ENCODE measurements at places on chromosomes 1 and 21.

GRCh38 chr1:219109424-219110018 is 64.2 kb upstream of the LYPLAL1 start:
- no peak for DNase-seq

DNA sequence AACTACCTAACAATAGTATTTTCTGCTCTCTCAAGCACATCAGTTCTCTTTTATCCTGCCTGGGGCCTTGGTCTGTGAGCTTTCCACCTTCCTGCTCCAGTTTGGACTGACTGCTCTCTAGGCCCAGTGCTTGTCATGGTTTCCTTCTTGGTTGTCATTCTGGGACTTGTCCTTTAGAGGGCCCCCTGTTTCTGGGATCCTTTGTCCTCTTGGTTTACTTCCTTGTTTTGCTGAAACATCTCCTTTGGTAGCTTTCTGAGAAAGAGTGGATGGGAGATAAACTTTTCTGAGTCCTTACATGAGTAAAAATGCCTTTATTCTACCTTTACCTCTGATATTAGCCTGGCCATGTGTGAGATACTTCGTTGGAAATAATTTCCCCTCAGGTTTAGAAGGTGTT is 4.7 kb downstream of the SLC1A7 start:
- no peak for DNase-seq

GRCh38 chr21:46041183-46041582 is 56.7 kb upstream of the COL6A2 start:
- DNase-seq, result no peak

DNA sequence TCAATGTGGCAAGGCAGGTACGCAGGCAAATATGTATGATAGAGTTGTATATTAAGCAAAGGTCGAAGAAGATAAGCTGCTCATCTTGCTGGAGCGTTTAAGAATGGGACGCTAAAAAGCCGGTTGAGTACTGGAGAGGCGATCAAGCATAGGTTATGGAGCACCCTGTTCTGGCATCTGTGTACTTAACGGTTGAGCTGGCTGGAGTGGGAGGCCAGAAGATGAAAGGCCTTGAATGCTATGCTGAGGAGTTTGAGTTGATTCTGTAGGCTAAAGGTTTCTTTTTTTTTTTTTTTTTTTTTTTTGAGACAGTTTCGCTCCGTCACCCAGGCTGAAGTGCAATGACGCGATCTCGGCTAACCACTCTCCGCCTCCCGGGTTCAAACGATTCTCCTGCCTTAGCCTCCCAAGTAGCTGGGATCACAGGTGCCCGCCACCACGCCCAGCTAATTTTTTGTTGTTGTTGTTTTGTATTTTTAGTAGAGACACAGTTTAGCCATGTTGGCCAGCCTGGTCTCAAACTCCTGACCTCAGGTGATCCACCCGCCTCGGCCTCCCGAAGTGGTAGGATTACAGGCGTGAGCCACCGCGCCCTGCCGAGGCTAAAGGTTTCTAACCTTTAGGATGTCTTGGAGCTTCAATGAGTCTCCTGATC is 850 bp upstream of the KHDC4 start:
- no peak for DNase-seq

DNA sequence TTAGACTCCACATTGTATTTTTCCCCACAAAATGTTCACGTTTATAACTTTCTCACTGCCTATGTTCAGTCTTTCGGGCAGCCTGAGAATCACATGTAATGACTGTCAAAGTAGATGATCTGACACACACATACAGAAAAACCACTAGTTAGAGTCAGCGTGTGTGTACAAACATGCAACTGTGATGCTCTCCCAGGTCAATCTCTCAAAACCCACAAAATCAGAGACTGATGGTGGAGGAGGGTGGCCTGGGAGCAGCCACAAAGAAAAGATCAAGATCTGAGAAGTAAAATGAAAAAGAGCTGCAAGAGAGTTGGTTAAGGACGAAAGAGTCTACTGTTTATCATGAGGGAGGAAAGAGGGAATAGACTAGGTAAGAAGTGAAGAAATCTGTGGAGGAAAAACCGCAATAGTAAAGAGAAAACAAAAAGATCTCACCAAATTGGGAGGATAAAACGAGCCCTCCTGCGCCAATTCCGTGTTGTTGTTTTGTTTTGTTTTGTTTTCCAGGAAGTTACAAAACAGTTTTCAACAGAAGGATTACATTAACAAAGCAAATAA is 2.3 kb downstream of the EGLN1 start:
- no peak for DNase-seq

DNA sequence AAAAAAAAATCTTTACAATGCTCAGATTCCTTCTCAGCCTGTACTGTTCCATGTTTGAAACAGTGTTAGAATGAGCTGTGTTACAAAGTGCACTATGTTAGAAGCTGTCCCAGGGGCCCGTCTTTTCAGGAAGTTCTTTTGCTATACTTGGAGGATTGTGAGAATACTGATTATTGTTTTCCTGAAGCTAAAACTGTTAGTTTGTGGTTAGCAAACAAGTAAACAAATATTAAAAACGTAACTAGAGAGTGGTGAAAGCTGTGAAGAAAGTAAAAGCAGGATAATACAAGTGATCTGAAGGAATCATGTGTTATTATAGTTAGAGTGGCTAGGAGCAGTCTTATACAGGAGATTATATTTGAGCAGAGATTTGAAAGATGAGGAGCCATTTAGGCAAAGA is 35.6 kb downstream of the CAMSAP2 start:
- no peak for DNase-seq

- no peak for DNase-seq
These were observed 46.9 kb upstream of the POFUT2 start for GRCh38 chr21:45334591-45335081.

DNA sequence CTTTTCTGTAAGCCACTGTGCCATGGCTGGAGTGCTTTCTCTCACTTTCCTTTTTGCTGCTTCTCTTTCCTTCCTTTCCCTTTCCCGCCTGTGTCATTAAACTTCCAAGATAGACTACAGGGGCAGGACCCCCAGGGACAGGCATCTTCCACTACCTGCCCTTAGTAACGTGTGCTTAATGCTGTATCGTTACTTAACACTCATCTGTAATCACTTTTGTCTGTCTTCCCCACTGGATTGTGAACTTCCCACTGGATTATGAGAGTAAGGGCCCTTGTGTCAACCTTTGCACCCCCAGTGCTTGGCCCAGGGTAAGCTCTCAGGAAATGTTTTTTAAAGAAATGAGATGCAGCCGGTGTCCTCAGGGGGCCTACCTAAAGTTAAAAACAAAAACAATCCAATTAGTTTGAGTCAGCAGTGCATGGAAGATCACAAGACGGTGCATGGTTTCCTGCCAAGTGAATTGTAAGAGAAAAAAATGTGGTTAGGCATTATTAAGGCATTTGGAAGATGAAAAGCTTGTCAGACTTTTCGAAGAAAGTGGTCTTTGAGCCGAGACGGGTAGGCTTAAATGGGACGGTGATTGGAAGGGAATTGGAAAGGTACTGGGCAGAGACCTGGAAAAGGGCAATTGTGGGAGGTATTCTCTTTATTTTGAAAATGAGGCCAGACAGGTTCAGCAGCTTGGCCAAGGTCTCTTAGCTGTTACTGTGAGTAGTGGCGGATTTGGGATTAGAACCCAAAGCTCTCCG is 958 bp downstream of the LYPLAL1 start:
- no peak for DNase-seq

GRCh38 chr1:100077531-100077930 is 55.2 kb downstream of the SASS6 start:
- DNase-seq, result no peak

DNA sequence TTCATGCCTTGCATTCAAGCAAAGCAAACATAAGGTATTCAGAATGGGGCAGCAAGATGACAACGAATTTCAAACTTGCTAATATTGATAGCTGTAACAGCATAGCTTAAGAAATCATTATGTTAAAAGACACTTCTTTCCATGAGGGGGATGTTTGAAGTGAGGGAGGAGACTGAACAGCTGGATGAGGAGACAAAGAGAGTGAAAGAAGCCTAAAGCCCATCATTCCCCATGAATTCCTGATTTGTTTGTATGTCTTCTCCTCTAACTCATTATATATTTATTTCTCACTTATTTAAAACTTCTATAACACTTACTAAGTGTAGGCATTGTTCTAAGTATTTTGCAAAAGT is 125.2 kb upstream of the PBX1 start:
- DNase-seq, result no peak

- no peak for DNase-seq
These were observed 637 bp downstream of the LYPLA2 start for GRCh38 chr1:23791516-23792047.

DNA sequence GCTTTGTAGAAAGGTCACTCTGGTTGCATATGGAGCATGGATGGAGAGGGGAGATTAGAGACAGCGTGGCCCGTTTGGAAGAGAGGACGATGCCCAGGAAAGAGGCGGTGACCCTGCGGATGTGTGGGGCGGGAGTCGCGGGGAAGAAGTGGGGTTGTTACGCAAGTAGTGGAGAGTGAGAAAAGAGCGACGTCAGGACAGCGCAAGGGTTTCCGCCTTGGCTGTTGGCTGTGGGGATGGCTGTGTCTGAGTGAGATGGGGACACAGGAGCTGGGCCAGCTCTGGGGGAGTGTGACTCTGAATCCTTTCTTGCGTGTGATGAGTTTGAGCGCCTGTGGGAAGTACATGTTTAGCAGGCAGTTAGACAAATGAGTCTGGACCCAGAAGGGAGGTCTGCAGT is 3.8 kb downstream of the B4GALT2 start:
- no peak for DNase-seq

DNA sequence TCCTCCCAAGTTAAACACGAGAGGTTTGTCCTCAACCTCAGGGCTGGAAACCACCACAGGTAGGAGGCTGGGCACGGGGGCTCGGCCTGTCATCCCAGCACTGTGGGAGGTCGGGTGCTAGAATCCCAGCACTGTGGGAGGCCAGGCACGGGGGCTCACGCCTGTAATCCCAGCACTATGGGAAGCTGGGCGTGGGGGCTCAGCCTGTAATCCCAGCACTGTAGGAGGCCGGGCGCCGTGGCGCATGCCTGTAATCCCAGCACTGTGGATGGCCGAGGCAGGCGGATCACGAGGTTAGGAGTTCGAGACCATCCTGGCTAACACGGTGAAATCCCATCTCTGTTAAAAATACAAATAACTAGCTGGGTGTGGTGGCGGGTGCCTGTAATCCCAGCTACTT is 6.7 kb upstream of the CDK11A start:
- no peak for DNase-seq

DNA sequence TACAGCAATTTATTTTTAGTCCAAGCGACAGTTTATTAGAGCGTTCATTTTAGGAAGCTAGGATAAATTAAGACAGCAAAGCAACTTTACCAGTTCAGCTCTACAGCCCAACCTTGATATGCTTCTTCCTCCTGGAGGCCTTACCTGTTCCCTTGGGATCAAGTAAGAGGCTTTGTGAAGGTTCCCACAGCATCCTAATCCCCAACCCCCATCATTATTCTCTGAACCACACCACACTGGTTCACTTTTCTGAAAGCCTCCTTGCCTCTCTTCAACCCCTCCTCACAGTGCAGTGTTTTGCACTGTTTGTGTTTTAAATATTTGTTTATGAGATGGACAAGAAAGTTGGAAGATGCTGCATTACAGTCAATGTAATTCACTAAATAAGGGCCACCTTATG is 126.3 kb upstream of the CXADR start:
- DNase-seq, result no peak

- DNase-seq, result no peak
These were observed 37.8 kb downstream of the MIS18A start for GRCh38 chr21:32240851-32241687.

- DNase-seq, result no peak
These were observed 80.5 kb downstream of the OMA1 start for GRCh38 chr1:58465825-58466629.

DNA sequence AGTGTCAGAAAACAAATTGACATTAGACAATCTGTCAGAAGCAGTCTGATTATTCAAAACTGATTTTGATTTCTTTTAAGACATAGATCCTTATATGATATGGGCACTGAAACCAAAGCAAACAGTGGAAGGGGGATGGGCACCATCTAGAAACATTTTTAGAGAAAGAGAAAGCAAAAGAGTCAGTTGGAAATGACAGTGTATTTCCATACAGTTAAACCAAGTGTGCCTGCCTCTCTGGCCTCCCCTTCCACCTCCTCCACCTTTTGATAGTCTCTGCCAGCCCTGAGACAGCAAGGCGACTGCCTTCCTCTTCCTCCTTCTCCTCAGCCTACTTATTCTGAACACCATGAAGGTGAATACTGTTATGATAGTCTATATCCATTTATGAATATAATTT is 949.7 kb downstream of the AMY1C start:
- no peak for DNase-seq

- no peak for DNase-seq
These were observed 10.0 kb upstream of the CDA start for GRCh38 chr1:20578721-20579395.

- DNase-seq, result no peak
These were observed 8.8 kb upstream of the SAMD11 start for GRCh38 chr1:914891-915280.

GRCh38 chr1:26145041-26145959 is 13.6 kb upstream of the FAM110D start:
- peak; percentile 42 for DNase-seq

- no peak for DNase-seq
These were observed 28.2 kb upstream of the PIGV start for GRCh38 chr1:26759531-26759930.

- DNase-seq, result no peak
These were observed 92.5 kb downstream of the DHRS3 start for GRCh38 chr1:12525311-12526181.

GRCh38 chr1:52665006-52665941 is 32.3 kb downstream of the SHISAL2A start:
- no peak for DNase-seq

GRCh38 chr1:41900603-41901444 is 17.9 kb downstream of the HIVEP3 start:
- DNase-seq, result no peak

DNA sequence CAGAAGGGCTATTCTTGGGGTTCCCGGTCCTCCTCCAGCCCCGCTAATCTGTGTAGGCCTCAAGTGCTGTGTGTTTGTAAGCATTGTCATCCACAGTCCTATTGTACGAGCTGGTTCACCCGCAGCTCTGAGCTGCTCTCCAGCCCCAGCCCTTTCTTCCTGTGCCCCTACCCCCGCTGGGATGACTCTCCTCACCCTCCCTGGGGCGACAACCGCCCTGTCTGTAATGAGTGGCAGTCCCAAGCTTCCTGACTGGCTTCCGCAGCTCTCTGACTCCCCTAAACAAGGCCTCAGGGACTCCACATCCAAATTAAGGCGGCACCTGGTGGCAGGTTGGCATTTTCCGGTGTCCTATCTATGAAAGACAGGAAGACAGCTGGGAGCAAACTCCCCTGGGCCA is 45.8 kb downstream of the TFF3 start:
- DNase-seq, result no peak

- no peak for DNase-seq
These were observed 26.5 kb upstream of the NTPCR start for GRCh38 chr1:232923739-232924386.

GRCh38 chr1:184953600-184954219 is 20.6 kb downstream of the NIBAN1 start:
- DNase-seq, result no peak

- DNase-seq, result no peak
These were observed 176.7 kb downstream of the GALNT2 start for GRCh38 chr1:230243583-230244353.

DNA sequence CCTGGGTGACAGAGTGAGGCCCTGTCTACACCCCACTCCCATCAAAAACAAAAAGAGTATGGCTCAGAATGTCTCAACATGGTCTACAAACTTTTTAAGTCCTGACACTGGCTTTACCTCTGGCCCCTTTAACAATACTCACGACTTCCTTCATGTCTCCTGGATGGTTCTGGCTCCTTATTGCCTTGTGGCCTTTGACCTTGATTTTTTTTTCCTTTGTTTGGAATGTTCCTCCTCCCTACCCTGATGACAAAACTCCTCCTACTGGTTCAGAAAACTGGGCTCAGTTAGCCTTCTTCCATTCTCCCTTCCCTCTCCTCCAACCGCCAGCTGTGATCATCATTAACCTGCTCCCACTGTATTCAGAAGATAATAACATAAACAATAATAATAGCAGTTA is 4.6 kb upstream of the SOAT1 start:
- DNase-seq, result no peak

Measured in stimulated activated CD8-positive, alpha-beta memory T cell treated with anti-CD3 and anti-CD28 coated beads, Interleukin-7, amount 100 ng/mL, for 48 hours (primary cell).